ENCODE measurements at places on chromosomes 7 and 10. TPM values are rescaled to one million over a fixed set of nuclear protein-coding genes. Genes with fewer than 3 reads are reported as not detected.
A peak's percentile ranks its signal among the peaks of the same experiment; 100 is the strongest.

GRCh38 chr10:133184591-133185244 lies 24.7 kb downstream of the KNDC1 start:
- no peak for DNase-seq
- H3K4me3 ChIP-seq, result no peak overlapping the region
- H3K36me3 ChIP-seq, result no peaks in the 10 kb centered on the region
- peaks cover 39% of the 10 kb centered on the region for H3K27me3 ChIP-seq

- no peak for DNase-seq
- H3K27me3 ChIP-seq, result no peaks in the 10 kb centered on the region
- H3K27ac ChIP-seq, result peak overlapping the region; percentile 32
- H3K4me3 ChIP-seq, result peak overlapping the region; percentile 80
Observed at GRCh38 chr7:2520131-2520760, 672 bp downstream of the LFNG start.

GRCh38 chr10:93894516-93895378 lies 969 bp downstream of the SLC35G1 start:
- no peaks in the 10 kb centered on the region for H3K27me3 ChIP-seq
- peaks cover 8% of the 10 kb centered on the region for H3K36me3 ChIP-seq
- H3K27ac ChIP-seq, result no peak overlapping the region
- DNase-seq, result no peak

DNA sequence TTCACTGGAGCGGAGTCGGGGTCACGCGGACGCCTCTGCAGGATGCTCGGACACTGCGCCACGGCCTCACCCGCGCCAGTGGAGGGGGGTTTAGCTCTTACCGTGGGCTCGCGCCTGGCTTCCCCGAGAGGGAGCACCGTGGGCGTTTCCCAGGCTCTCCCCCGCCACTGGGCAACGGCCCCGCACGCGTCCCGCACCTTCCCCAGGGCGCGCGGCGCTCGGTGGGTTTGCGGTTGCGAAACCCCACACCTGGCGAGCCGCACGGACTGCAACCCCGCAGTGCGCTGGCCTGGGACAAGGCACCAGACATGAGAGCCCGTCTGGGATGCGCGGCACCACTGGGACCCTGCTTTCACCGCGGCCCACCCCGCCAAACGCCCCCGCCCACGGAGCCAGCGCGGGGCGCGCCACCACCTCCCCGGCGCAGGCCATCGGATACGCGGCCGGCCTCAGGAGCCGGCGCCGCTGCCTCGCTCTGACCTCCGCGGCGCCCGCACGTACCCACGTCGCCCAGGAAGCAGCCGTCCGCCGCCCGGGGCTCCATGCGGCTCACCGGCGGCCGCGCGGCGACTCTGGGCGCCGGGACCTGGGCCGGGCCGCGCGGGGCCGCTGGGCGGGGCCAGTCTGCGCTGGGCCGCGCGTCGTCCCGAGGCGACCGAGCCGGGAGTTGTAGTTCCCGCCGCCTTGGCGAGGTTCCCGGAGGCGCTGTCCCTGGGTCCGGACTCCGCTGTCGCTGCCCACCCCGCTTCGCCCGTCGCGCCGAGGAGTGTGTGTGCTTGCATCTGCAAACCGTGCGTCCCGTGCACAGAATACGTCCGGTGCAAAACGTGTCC lies at the start of gene ASB13:
ASB13 (minus strand) TSS at position 588 of the 833 bp plus-strand sequence; CDS start at position 544, 44 bp downstream.
- H3K36me3 ChIP-seq, result no peaks in the 10 kb centered on the region
- peak within 1 kb of the TSS; percentile 85 for H3K4me3 ChIP-seq
- no peaks in the 10 kb centered on the region for H3K27me3 ChIP-seq

DNA sequence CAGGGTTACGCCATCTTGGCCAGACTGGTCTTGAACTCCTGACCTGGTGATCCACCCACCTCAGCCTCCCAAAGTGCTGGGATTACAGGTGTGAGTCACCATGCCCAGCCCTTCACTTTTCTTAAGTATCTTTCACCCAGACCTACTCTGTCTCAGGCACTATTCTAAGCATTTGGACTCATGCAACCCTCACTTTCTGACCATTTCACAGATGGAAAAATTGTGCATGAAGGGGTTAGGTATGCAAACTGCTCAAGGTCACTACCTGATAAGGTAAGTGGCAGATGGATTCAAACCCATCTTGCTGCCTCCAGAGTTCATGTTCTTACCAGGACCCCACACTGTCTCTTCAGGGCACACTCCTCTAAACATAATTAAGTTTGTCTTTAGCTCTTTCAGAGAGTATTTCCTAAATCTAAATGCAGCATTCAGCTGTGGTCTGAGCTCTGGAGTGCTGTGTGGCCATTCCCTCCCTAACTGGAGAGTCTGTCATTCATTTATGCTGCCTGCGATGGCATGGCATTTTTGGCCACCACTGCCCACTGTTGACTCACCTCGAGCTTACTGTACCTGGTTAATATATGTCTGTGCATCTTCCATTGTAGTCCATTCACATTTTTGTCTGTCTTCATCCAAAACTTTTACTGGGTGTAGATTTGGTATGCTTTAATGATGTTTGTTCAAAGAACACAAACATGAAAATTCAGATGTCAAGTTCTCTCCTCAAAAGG lies 88.4 kb downstream of the CCDC71L start:
- DNase-seq, result no peak
- H3K27me3 ChIP-seq, result no peaks in the 10 kb centered on the region
- peaks cover 3% of the 10 kb centered on the region for H3K36me3 ChIP-seq

- H3K27ac ChIP-seq, result no peak overlapping the region
- H3K4me1 ChIP-seq, result peaks cover 8% of the 10 kb centered on the region
- peaks cover 20% of the 10 kb centered on the region for H3K27me3 ChIP-seq
- H3K36me3 ChIP-seq, result peaks cover 2% of the 10 kb centered on the region
- DNase-seq, result no peak
Observed at GRCh38 chr10:89213191-89213808, 6.2 kb upstream of the CH25H start.

DNA sequence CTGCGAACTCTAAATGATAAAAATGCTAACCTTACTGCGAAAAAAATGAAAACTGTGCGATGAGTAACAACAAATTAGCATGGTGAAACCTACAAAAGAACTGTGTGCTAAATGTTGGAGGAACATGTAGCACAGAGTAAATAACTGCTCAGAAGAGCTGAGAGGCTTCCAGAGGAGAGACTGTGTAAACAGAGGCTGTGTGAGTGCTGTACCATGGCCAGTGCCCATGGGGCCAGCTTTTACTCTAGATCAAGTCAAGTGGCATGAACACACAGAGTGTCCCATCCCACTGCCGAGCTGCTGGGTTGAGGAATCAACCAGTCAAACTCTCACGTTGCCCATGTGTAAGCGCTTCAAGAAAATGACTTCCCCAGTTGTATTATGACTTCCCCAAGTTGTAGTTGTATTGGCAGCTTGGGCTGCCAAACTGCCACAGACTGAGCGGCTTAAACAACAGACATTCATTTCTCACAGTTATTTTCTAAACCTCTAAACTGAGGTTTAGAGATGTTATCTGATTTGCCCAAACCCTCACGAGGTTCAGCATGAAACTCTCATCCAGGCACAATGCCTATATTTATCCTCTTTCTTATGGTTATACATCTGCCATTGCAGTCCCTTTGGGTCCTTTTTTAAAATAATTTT lies 270.7 kb downstream of the ABCA13 start:
- DNase-seq, result no peak
- H3K36me3 ChIP-seq, result no peaks in the 10 kb centered on the region
- no peak overlapping the region for H3K4me3 ChIP-seq

- no peak overlapping the region for H3K4me3 ChIP-seq
- peaks cover 24% of the 10 kb centered on the region for H3K36me3 ChIP-seq
- peak overlapping the region; percentile 17 for H3K27ac ChIP-seq
- H3K27me3 ChIP-seq, result no peaks in the 10 kb centered on the region
Observed at GRCh38 chr10:79292891-79293746, 54.1 kb upstream of the PPIF start.

- H3K27ac ChIP-seq, result no peak overlapping the region
- no peaks in the 10 kb centered on the region for H3K36me3 ChIP-seq
- H3K4me3 ChIP-seq, result no peak overlapping the region
- peaks cover 2% of the 10 kb centered on the region for H3K27me3 ChIP-seq
- H3K4me1 ChIP-seq, result peaks cover 8% of the 10 kb centered on the region
- DNase-seq, result no peak
Observed at GRCh38 chr7:34067005-34067778, 161.9 kb downstream of the BMPER start.

ABLIM1 gene
- total RNA-seq, result 13.5 TPM

AASS gene
- total RNA-seq, result 6.7 TPM

NXPH1 gene
- not detected for total RNA-seq

TFPI2 gene
- 6.0 TPM for total RNA-seq

FBXL13 gene
- 0.97 TPM for total RNA-seq

PON1 gene
- total RNA-seq, result not detected

CALCR gene
- 0.20 TPM for total RNA-seq

Measured in chondrocyte (in vitro differentiated cells).